Stimulated activated CD8-positive, alpha-beta memory T cell treated with anti-CD3 and anti-CD28 coated beads, Interleukin-7, amount 100 ng/mL, for 4 hours (primary cell): ENCODE measurements at places on chromosomes 5 and 9.

DNA sequence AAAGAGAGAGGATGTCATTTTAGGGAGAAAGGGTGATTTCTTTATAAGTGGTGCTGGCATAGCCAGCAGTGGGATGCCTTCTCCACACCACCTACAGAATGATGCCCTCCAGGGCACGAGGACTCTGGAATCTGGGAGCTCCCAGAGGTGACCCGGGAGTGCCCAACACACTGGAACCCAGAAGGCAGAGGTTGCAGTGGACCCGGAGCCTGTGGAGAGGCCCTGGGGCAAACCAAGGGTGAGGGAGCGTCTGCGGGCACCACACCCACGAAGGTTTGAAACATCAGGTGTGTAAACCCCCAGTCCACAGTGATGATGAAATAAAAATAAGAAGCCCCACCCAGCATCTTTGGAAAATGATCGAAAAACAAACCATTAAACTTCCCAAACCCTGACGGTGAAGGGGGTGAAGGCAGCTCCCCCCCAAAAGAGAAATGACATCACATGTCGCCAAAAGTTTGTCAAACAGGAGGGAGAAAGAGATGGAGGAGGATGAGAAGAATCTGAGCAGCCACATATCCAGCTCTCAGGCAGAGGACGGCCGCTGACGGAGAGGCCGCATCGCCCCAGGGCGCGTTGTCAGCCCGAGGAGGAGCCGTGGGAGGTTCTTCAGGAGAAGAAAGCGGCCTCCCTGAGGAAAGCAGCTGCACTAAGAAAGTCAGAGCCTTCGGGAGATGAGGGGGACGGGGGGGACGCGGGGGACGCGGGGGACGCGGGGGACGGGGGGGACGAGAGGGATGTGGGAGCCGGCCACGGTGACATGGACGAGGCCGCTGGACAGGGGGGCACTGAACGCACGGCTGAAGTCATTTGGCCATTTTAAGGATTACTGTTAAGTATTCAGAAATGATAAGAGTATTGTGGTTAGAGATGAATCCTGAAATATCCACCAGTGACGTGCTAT, 43.1 kb upstream of the NSMF start:
- DNase-seq = no peak

GRCh38 chr5:119417891-119418605, 34.2 kb upstream of the HSD17B4 start:
- DNase-seq = no peak

DNA sequence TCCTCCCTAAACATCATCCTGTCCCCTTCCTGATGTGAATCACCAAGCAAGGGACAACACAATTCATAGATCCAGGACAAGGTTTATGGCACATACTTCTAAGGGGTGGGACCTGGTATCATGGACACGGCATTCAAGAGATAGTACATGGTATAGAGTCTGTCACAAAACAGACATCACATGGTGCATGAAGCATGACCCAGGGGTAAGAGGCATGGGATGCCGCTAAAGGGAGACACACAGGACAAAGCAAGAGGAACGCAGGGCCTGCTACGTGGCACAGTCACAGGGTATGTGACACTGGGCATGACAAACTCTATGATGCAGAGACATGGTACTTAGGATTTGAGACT, 20.7 kb downstream of the GSN start:
- no peak for DNase-seq

DNA sequence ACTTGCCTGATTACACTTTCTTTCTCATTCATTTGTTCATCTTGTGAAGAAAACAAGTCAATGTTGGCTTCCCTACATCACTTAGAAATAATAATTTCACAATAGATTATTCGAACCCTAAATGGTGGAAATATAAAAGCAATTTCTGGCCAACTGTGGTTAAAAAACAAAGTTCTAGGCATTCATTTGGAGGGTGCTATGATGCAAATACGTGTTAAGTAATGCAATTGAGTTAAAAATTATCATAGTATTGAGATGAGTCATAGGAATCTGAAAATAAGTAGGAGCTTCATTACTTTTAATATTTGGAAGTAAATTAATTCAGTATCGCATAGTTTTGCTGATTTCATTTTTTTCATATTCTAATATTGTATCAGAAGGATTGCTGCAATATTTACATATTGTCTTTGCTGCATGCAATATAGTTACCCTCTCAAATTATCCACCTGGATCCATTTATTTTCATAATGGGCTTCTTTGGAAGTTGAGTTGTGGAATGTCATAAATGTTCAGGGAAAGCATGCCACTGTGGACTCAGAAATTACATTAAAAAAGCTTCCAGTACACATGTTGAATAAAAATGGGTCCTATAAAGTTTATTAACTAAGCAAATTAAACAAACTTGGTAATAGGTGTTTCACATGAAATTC, 647.7 kb upstream of the WWC1 start:
- DNase-seq = no peak

DNA sequence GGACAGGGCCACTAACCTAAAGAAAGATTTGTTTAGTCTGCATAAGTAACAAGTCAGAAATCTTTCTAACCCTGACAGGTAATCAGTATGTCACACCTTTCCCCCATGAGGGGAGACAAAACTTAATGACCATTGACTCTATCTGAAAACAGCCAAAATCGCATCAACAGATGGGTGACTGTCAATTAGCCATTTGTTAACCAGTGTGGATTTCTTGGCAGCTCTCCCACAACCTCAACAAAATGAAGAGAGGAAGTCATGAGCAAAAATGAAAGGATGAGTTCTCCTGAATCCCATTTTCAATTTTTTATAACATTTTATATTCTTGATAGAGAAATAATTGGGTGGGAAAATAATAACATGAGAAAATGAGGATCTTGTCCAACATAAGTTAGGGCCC, 84.6 kb upstream of the SNX2 start:
- no peak for DNase-seq

GRCh38 chr5:4068171-4068570, 472.5 kb downstream of the IRX1 start:
- no peak for DNase-seq

DNA sequence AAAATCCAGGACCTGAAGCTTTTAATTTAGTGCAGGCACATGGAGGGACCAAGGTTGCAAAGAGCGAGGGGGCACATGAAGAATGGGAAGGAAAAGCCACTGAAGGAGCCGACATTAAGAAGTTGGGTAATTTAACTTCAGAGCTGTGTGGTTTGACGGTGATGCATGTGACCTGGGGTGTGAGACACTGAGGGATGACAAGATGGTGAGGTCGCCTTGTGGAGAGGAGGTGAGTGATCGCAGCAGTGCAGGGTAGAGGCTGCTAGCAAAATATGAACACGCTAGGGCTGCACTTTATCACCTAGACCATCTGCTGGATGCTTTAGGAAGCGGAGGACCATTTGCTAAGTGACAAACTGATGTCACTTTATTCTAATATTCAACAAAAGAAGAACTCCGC, 339.0 kb upstream of the KIF2A start:
- no peak for DNase-seq

DNA sequence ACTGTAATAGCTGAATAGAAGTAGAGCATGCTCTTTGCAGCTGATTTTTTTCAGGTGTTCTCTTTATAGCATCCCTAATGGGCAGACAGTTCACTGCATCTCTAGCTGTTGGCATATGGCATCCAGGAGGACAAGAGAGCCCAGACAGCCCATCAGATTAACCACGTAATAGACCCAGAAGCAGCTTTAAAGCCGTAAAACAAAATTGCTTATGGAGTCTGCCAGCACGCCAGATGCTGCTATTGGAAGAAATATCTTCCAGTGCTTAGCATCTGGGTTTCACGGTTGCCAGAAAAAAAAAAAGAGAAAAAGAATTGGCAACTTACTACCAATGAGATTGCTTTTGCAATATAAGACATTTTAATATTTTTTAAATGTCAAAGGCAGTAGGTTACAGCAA, 869.4 kb upstream of the NUDT12 start:
- DNase-seq = no peak

DNA sequence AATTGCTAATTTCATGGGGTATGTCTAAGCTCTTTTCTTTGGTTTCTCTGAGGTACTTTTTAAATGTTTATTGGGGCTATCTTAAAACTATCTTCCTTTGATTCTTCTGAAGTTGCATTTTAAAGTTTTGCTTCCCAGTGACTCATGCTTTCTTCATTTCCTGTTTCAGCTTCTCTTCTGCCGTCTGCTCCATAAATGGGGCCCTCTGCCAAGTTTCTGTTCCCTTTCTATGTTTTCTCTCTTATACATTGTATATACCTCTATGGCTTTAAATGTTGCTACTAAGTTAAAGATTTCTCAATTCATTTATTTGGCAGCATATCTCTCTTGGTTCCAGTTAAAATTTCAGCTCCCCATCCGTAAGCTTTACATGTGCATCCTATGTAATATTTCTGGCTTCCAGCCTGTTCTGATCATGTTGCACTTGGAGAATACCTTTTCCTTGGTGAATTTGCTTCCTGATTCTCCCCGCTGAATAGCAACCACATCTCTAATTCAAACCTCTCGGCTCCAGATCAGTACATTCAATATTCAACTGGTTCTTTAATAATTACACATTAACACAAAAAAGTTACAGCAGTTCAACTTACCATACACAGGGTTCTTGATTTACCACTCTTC, 125.3 kb downstream of the ST8SIA4 start:
- no peak for DNase-seq

- no peak for DNase-seq
These were observed 72.7 kb downstream of the CAST start for GRCh38 chr5:96734871-96735325.

DNA sequence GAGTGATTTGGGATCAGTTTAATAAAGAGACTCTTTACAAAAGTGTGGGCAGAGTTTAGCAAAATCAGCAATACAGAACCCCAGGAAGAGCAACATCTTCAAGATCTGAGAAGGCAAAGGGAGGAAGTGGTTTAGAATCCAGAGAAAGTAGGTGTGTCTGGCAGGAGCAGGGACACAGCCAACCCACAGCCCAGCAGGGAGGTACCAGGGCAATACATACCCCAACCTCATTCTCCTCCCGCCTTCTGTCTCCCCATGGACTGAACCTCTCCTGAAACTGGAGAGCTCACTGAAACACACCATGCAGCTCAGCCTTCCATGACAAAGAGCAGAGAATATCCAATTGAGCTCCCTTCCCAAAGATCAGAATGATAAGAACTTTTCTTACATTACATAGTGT, 283.4 kb downstream of the PRELID2 start:
- no peak for DNase-seq

DNA sequence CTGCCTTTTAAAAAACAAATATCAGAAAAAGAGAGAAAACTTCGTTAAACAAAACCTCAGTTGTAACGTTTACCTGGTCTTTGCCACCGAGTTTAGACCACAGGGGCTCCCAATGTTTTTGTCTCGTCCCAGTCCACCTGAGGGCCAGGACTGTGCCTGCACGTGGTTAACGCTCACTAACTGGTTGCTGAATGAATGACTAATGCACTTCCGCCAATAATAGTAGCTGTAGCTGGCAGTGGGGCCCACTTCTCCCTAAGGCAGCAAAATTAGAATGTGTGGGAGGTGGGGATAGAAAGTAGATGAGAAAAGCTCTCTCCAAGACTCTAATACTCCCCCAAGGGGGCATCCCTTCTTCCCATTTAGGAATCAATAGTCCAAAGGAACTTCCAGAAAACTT, 29.1 kb upstream of the MED27 start:
- no peak for DNase-seq

GRCh38 chr5:137199966-137200365, 299.2 kb downstream of the SPOCK1 start:
- DNase-seq = no peak
